Omental fat pad (tissue), 4 donors: ENCODE measurements at places on chromosomes 7 and 10. TPM values are rescaled to one million over a fixed set of nuclear protein-coding genes. Genes with fewer than 3 reads are reported as not detected.

DNA sequence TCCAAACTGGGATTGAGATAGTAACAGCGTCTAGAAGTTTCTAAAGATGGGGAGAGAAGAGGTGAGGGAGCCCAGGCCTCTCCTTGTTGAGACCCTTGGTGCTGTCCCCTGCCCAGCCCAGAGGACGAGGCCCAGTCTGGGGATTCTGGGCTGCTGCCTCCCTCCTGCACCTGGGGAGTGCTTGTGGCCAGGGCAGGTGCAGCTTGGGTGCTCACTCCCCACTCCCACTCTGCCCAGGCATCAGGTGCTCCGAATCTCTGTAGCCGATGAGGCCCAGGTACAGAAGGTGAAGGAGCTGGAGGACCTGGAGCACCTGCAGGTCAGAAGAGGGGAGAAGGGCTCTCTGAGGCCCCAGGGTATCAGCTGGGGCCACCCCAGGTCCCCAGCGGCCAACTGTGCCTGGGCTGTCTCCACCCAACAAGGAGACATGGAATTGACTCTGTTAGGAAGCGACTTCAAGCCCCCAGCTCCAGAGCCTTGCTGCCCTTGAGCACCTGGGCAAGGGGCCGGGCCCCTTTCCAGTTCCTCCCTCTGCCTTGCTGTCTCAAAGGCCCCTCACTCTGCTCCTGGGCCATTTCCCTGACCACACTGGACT lies 664 bp downstream of the CPA1 start:
- DNase-seq: no peak

DNA sequence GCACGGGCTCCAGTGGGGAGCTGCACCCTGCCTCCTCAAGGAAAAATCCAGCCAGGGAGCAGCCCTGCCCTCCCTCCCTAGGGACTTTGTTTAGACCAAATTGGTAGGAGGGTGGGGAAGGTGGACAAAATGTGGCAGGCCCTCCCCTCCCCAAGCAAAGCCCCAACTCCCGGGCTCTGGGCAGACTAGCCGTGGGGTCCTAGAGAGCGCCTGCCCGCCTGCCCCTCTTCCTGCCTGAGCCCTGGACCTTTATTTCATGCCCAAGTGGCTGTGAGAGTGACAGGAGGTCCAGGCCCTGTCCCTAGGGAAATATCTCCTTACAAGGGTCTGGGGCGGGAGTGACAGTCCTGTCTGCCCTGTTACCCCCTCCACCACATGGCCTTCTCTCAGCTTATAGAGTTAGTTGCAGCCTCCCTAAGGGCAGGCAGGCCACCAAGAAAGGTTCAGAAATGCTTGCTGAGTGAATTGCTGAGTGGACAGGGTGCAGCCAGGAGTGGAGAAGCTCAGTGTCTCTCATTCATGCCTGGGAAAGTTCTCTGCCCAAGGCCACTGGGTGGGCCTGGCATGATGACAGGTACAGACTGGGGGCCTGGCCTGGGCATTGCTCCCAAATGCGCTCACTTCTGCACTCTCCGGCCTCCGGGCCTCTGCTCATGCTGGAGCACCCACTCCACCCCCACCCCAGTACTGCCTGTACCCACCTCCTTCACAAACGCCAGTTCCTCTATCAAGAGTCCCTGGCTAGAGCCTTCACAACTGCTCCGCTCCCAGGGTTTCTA lies 25.2 kb downstream of the DNAJB12 start:
- DNase-seq: no peak

- no peak for DNase-seq
These were observed 599.3 kb upstream of the CELF2 start for GRCh38 chr10:10418387-10418786.

The ZNF467 gene
- total RNA-seq: 7.4 TPM

The GFRA1 gene
- 142 TPM for total RNA-seq

The CALHM2 gene
- total RNA-seq: 113 TPM
